ENCODE measurements at places on chromosomes 6 and 20.

DNA sequence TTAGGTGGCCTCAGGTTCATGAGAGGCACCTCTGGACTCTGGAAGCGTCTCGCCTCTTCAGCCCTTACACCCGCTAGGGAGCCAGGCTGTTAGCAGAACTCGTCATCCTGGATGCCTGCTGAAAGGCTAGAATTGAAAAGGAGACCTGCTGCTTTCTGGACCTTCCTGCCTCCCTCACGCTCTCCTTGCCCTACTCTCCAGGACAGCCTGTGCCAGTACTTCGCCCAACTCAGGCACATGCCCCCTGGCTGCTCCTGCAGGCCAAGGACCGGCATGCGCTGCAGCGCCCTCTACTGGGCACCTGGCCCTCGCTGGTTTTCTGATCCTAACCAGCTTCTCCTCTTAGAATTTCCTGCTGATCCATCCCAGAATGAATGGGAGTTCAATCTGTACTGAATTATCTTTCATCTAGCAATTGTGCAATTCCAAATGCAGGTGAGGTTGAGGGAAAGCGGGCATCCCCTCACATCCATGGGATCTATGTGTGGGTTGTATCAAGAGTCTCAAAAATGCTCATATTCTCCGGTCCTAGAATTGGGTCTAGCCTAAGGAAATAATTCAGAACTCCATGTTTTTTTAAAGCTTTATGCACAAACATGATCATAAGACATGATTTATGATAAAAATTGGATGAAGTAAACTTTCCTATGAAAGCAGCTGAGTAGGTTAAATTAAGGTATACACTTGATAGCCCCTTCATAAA, 78.0 kb downstream of the PTPN1 start:
- DNase-seq, result peak; percentile 60

DNA sequence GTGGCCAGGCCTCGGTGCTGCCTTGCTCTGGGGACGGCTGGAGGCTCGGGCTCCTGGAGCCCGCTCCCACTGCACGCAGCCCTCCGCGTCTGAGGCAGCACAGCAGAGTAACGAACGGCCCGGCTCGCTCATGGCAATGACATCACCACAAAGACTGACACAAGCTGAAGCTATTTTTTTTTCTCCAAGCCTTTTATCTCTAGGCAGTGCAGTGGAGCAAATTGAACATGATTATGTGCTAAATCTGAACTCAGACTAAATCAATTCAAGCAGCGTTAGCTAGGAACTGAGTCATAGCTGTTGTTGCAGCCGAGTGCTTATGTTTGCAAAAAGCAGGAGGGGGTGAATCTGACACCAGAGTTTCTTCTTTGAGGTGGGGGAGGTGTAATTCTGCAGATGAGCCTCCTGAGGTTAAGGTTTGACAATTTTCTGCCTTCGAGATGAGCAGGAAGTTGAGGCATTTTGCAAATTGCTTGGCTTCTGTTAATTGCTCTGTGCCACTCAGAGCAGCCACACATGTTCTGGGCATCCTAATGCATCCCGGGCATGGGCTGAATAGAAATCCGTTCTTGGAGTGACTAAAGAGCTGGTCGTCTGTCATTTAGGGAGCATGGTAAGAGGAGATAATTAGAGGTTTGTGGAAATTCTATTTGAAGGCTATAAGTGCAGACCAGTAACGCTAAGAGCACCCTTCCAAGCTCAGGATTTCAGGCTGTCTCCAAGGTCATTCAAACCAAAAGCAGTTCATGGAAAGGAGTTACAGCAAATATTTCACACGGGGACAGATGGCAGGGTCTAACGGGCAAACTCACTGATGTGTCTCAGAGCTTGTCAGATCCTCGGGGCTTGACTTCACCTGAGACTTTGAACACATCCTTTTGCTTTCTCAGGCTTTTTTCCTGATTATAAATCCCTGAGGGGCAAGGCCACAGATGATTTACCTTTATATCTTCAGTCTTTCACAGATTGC, 155.1 kb upstream of the ENPP5 start:
- no peak for DNase-seq

DNA sequence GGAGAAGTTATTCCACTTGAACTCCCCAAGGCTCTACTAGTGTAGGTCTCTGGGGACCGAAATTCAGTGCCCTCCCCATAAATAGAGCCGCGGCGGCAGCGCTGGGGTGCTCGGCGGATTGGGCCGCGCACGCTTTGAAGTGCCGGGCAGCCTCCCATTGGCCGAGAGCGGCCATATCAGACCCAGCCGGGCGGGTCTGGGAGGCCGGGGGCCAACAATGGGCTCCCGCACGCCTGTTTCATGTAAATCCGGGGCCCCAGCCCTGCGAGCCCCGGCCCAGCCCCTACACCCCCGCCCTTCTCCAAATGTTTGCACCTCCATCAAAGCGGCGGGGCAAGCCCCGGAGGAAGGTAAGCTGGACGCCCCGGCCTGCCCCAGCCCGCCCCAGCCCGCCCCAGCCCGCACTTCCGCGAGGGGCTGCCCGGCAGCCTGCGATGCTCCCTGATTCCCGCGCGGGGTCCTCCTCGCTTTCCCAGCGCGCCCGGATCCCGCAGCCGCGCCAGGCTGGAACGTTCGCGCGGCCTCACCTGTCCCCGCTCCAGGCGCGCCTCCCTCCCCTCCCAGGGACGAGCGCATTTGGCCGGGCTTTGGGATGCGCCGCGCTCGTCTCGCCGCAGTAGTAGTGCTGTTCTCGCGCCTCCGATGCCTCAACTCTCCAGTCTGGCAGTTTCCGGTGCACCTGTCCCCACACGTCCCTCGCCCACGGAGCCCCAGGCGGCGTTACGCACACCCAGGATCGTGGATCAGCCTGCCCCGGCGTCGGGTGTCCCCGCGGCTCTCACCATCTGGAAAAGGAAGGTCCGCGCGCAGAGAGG, at the start of gene TBXT:
TSS of gene TBXT (minus strand) at position 51 of the 815 bp plus-strand sequence. CDS start 260 bp downstream, outside the sequence.
- DNase-seq, result no peak

DNA sequence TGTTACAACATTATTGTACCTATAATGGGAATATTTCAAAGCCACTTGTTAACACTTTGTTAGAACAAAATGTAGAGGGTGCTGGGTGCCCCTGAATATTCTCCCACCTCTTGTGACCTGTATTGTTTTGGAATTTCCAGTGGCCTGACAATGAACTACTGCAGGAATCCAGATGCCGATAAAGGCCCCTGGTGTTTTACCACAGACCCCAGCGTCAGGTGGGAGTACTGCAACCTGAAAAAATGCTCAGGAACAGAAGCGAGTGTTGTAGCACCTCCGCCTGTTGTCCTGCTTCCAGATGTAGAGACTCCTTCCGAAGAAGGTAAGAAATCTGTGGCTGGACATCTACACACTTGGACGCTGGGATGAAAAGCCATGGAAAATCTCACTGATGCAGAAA, 28.9 kb downstream of the PLG start:
- DNase-seq, result no peak

DNA sequence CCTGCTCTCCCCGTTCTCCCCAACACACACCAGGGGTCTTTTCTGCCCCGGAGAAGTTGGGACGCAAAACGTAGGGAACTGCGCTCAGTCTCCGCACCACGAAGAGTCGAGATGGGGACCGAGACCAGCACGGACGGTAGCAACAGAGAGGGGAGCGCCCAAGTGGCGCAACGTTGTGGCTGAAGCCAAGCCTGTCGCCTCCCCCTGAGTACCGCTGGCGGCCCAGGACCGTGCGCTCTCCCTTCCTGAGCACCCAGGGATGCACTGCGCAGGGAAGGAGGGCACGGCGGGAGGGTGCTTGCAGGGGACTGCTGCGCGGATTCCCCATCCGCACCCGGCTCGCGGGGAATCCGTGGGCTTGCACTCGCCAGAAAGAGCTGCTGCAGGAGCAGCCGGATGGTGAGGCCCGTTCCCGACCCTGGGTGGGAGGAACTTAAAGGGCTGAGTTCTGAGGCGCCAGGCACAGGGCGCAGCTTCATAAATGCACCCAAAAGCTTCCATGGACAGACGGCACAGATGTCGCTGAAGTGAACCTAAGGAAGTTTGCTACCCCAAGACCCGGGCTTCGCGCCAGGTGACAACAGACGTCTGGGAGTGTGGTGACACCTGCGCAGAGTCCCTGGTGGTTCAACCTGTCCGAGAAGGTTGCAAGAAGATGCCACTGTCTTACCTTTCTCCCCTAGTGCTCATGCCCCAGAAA, 178.7 kb downstream of the TBXT start:
- DNase-seq, result no peak

DNA sequence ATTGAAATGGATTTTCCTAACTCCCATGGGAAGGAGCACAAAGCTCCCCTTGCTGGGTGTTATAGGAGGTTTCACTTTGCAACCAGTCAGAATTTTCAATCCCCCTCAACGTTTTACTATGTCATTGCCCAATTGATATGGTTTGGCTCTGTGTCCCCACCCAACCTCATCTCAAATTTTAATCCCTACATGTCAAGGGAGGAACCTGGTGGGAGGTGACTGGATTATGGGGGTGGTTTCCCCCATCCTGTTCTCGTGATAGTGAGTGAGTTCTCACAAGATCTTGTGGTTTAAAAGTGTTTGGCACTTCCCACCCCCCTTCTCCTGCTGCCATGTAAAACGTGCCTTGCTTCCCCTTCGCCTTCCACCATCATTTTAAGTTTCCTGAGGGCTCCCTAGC, 62.9 kb downstream of the ZMYND8 start:
- DNase-seq, result no peak

DNA sequence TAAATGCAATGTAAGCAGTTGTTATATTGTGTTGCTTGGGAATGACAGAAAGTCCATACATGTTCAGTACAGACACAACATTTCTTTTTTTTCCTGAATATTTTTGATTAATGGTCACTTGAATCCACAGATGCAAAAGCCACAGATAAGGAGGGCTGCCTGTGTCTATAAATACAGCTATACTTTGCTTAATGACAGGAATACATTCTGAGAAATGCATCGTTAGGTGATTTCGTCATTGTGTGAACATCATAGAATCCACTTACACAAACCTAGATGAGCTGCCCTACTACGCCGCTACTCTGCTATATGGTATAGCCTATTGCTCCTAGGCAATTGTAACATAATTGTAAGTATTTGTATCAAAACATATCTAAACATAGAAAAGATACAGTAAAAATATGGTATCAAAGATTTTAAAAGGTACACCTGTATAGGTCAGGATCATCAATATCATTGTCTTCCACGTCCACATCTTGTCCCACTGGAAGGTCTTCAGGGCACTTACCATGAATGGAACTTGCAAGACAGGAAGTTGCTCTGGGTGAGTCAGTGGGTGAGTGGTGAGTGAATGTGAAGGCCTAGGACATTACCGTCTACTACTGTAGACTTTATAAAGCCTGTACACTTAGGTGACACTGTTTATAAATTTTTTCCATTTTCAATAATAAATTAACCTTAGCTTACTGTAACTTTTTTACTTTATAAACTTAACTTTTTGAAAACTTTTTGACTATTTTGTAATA, 27.9 kb upstream of the POPDC3 start:
- DNase-seq, result no peak

DNA sequence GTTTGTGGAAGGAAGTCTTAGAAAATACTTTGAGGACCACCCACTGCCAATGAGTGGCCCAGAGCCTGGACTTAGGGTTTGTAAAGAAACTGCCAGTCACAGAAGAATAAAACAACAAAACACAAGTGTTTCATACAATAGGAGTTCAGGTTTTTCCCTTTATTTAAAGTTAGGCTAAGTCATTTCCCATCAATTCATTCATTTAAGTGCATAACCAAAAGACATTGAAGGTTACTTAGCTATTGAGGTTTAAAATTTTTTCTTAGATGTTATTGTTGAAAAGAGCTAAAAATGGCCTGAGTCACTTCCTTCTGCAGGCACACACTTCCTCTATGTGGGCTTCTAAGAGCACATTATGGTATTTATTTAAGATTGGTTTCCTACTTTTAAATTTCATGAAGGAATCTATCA, 54.2 kb downstream of the ARMC2 start:
- DNase-seq, result no peak

GRCh38 chr6:25038999-25039398, 103.2 kb upstream of the RIPOR2 start:
- DNase-seq, result no peak

- no peak for DNase-seq
These were observed 219.6 kb downstream of the CD83 start for GRCh38 chr6:14337152-14337551.

DNA sequence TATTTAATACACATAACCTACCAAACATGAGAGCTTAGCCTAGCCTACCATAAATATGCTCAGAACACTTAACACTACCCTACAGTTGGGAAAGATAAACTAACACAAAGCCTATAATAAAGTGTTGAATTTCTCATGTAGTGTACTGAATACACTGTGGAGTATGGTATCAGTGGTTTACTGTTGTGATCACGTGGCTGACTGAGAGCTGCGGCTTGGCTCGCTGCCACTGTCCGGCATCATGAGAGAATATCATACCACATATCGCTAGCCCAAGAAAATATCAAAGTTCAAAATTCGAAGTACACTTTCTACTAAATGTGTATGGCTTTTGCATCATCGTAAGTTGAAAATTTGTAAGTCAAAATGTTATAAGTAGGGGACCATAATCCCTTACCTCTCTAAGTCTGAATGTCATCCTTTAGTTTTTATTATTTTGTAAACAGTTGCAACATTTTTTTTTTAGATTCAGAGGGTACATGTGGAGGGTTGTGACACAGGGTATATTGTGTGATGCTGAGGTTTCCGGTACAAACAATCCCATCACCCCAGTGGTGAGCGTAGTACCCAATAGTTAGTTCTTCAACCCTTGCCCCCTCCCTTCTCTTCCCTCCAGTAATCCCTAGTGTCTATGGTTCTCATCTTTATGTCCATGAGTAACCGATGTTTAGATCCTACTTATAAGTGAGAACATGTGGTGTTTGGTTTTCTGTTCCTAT, 14.6 kb upstream of the TAAR1 start:
- no peak for DNase-seq

GRCh38 chr6:110178626-110179405, 654 bp downstream of the WASF1 start:
- peak; percentile 20 for DNase-seq

All from stimulated activated CD8-positive, alpha-beta memory T cell treated with anti-CD3 and anti-CD28 coated beads, Interleukin-7, amount 100 ng/mL, for 24 hours (primary cell).